Hematopoietic multipotent progenitor cell (in vitro differentiated cells): ENCODE measurements at places on chromosomes 1 and 21.

- DNase-seq, result peak; percentile 51
These were observed 1.9 kb upstream of the PIGV start for GRCh38 chr1:26785611-26786436.

GRCh38 chr1:167782946-167783345 is 61.2 kb downstream of the MPZL1 start:
- no peak for DNase-seq

DNA sequence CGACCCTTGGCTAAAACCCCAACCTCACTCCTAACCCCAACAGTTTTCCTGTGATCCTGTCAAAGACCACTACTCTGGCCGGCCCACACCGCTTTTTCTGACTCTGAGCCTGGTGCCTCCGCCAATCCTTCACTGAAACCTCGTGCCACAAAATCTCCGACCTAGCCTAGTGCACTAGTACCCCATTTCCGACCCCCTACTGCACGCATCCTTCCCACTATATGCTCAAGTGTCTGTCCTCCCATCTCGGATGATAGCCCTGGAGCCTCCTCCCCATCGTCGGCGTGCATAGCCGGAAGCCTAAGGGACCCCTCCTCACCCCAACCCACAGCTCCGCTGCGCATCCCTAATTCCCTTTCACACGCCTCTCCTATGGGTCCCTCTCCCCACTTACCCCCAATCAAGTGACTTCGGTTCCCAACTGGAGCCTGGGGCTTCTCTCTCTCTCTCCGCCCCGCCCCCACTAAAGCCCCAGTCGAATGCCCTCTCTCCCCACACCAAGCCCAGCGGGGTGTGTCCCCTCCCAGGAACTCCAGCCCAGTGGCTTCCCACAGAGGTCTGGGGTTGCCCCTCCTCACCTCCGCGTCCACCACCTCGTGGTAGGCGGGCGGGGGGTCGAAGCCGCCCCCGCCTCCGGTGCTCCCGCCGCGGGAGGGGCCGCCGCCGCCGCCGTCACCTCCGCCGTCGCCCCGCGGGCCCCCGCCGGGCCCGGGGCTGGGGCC is 791 bp downstream of the USP24 start:
- DNase-seq, result peak; percentile 21

- peak; percentile 33 for DNase-seq
These were observed 10.4 kb upstream of the GJA8 start for GRCh38 chr1:147892216-147892615.

GRCh38 chr1:20928146-20928545 is 141.0 kb upstream of the HP1BP3 start:
- DNase-seq, result peak; percentile 3

DNA sequence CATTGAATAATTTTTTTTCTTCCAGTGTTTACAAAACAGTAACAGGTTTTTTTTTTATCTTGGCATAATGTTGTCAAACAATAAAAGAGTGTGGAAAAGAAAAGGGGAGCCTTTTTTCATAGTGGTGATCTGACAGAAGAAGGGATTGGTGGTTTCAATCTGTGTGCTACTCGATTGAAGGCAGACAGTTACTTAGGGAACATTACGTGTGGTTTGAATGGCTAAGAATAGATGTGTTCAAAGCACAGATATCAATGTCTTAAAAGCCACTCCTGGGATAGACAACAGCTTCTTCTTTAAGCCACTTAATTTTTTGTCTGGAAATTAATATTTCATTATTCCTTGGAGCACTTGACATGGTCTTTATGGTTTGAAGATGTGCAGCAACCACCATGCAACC is 558.6 kb upstream of the ADGRL2 start:
- no peak for DNase-seq

DNA sequence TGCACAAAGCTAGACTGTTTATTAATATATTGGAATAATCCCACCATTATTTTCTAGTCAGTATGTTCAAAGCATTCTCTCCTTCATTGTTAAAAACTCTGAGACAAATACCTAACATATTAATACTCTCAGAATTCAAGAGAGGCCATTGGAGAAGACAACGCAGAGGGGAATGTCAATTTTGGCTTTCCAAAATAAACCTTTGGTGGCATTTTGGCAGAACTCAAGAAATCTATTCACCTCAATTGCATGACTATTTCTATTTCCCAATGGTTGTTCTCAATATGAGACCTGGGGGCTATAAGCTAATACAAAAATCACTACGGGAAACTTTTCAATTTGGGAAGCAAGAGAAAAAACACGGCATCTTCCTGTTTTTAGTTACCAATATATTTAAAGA is 58.5 kb downstream of the RUSC1 start:
- DNase-seq, result no peak

GRCh38 chr1:70887936-70888335 is 159.7 kb downstream of the PTGER3 start:
- no peak for DNase-seq

DNA sequence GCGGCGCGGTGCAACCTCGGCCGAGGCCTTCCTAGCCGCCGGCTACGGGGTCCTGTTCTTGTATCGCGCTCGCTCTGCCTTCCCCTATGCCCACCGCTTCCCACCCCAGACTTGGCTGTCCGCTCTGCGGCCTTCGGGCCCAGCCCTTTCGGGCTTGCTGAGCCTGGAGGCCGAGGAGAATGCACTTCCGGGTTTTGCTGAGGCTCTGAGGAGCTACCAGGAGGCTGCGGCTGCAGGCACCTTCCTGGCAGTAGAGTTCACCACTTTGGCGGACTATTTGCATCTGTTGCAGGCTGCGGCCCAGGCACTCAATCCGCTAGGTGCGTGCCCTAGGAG is 379 bp downstream of the PPCS start:
- peak; percentile 70 for DNase-seq

DNA sequence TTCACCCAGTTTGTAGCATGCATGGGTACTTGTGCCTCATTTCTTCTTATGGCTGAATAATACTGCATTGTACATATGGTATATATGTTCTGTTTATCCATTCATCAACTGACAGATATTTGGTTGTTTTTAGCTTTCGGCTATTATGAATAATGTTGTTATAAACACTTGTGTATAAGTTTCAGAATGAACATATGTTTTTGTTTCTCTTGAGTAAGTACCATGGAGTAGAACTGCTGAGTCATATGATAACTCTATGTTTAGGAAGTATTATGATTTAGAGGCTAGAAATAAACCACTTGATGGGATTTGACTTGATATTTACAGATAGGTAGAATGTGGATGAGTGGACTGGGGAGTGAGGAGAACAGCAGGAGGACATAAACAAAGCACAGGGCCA is 48.6 kb downstream of the WNT2B start:
- no peak for DNase-seq

DNA sequence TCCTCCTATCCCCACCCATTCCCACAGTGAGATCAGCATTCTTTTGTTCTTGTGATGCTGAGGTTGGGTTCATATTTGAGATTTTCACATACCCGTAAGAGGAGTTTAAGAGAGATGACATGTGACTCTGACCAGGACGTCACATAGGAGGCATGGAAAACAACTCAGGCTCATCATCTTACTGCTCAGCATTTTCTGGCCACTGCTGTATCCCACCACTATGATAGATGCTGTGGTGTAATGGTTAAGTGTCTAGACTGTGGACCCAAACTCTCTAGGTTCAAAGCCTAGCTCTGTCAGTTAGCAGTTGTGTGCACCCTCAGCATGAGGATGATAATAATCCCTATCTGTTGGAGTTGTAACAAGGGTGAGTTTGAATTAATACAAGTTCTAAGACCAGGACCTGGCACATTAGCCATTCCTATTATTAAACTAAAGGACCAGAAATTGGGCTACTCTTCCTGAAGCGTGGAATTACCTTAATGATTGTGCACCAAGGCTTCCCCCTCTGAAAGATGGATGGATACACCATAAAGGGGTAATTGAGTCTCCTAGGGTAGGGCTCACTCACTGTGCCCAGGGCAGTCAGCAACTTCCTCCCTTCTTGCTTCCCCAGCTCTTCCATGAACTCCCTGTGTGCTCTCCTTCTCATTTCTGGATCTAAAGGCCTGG is 40.9 kb downstream of the LGR6 start:
- DNase-seq, result no peak

- DNase-seq, result no peak
These were observed 561.9 kb upstream of the ADGRL4 start for GRCh38 chr1:79568411-79568810.

DNA sequence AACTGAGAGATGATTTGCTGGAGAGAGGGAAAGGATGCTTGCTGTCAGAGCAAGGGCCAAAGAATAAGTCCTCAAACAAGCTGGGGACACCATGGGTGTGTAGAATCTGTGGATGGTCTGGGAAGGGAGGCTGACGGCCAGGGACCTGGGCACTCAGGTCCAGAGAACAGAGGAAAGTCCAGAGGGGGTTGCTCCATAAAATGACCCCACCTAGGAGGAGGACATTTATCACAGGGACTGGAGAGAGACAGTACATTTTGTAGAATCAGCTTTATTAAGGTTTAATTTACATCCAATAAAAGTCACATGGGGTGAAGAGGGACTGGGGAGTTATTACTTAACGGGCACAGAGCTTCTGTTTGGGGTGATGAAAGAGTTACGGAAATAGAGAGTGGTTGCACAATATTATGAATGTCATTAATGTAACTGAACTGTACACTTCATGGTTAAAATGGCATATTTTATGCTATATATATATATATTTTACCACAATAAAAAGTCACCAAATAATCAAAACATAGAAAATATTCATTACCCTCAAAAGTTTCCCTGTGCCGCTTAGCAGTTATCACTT is 73.0 kb upstream of the ABCD3 start:
- no peak for DNase-seq

DNA sequence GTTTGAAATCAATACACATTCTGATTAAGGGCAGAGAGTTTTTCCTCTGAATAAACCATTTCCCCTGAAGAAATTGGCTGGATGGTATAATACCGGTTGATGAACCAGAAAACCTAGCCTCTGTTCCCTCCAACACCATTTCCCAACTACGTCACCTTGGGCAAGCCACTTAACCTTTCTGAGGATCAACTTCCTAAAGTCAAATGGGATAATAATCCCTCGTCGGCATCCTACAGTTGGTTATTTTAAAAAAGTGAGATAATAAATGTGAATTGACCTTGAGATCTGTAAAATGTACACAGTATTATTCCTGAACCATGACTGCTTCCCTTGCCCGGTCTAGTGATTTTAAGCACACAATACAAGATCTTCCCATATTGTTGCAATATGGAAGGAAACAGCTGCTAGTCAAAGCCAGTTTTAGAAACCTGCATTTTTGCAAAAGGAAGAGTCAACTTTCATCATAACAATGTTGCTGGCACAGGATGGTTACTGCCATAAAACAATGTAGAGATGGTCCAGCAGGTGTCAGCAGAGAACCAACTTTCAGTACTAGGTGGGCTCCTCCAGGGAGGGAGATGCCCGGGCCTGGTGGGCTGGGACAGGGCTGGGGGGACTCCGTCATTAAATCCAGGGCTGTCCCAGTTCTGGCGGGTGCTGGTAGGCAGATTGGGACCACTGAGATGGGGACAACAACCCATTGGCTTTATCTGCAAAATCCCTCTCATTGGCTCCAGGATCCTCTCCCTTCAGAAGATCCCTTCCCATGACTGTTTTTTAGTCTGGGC is 5.2 kb upstream of the HLX start:
- peak; percentile 63 for DNase-seq

DNA sequence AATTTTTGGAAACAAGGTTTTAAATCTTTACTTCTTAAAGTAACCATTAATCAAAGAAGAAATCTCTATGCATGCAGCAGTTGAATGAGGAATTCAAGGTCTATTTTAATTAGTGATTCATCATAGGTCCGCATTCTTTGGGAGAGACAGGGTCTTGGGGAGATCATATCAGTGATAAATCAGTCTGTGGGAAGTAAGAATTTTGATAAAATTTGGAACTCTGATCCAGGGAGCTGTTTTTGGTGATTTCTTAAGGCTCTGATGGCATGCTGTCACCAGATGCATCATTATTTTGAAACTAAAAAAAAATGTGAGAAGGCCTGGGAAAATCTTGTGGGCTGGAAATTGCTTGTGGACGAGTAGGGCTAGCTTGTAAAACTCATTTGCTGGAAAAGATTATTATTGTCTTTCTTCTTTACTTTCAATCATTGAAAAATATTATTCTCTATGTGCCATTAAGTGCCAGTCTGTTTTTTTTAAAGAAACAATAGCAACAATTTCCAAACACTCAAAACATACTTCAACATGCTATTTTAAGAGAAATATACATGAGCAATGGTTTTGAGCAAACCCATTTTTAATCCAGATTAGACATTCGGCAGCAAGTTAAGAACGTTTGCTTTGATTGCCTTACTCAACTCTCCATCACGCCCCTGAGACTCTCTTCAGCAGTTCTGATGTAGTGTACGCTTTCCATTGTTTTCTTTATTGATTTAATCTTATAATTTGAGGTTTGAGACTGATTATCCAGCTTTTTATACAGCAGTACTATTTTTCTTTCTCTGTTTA is 62.6 kb downstream of the ZBTB18 start:
- no peak for DNase-seq

DNA sequence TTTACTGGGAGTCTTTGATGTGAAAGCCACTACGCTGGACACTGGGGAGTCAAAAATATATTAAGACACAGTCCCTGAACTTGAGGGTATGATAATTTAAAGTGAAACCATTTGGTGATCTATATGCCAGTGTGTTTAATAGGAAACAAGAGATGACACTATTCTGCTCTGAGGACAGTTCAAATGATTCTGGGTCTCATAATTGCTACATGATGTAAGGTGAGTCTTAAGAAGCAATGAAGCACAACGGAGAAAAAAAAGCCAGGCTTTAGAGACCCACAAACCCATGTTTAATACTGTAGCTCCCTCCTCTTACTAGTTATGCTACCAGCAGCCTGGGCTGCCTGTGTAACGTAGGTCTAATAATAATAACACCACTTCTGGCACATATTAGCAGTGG is 14.2 kb upstream of the LRRC8D start:
- DNase-seq, result no peak

- peak; percentile 46 for DNase-seq
These were observed 4.3 kb upstream of the MFAP2 start for GRCh38 chr1:16984717-16985116.
